Natural killer cell (primary cell): ENCODE measurements at places on chromosomes 13 and 19. TPM values are rescaled to one million over a fixed set of nuclear protein-coding genes. Genes with fewer than 3 reads are reported as not detected.

The LGALS7B gene
- total RNA-seq, result not detected

The WTIP gene
- 0.45 TPM for total RNA-seq

The KLC3 gene
- not detected for total RNA-seq

The IGFL2 gene
- not detected for total RNA-seq

The MBD3L3 gene
- not detected for total RNA-seq

The CD70 gene
- total RNA-seq, result 1.2 TPM

The KIR2DL1 gene
- total RNA-seq, result 70.8 TPM
